ENCODE measurements at places on chromosomes 6 and 20. TPM values are rescaled to one million over a fixed set of nuclear protein-coding genes. Genes with fewer than 3 reads are reported as not detected.

The NMBR gene
- not detected for total RNA-seq

The PTCRA gene
- total RNA-seq = not detected

The PRSS35 gene
- 0.34 TPM for total RNA-seq

The DYNLT2 gene
- not detected for total RNA-seq

The ADGB gene
- 1.9 TPM for total RNA-seq

The PCIF1 gene
- 71.0 TPM for total RNA-seq

The IPCEF1 gene
- total RNA-seq = 3.1 TPM

The TREML2 gene
- total RNA-seq = not detected

The SMLR1 gene
- total RNA-seq = not detected

The SEMG1 gene
- total RNA-seq = not detected

The TMEM14A gene
- total RNA-seq = 43.2 TPM

- DNase-seq = no peak
Observed at GRCh38 chr6:128150376-128150775, 249.5 kb upstream of the THEMIS start.

GRCh38 chr6:24763578-24763977, 11.2 kb upstream of the GMNN start:
- no peak for DNase-seq

DNA sequence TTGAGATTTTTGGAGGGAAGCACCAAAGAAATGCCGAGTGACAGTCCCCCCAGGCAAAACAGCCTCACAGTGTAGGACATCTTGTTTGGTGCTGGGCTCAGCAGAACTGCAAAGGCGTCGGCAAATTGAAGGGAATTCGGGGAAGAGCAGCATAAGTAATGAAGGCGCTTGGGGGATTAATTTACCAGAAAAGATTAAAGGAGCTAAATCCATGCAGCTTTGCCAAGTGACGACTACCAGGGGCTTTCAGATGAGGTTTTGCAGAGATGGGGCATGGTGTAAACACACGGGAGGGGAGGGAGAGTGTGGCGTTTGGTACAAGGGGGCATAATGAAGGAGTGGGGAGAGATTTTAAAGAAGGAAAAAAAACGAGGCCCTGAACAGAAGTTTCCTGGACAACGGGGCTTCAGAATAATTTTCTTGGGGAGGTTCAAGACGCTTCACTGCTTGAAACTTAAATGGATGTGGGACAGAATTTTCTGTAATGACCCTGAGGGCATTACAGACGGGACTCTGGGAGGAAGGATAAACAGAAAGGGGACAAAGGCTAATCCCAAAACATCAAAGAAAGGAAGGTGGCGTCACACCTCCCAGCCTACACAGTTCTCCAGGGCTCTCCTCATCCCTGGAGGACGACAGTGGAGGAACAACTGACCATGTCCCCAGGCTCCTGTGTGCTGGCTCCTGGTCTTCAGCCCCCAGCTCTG, 45.4 kb upstream of the CDH22 start:
- DNase-seq = no peak

DNA sequence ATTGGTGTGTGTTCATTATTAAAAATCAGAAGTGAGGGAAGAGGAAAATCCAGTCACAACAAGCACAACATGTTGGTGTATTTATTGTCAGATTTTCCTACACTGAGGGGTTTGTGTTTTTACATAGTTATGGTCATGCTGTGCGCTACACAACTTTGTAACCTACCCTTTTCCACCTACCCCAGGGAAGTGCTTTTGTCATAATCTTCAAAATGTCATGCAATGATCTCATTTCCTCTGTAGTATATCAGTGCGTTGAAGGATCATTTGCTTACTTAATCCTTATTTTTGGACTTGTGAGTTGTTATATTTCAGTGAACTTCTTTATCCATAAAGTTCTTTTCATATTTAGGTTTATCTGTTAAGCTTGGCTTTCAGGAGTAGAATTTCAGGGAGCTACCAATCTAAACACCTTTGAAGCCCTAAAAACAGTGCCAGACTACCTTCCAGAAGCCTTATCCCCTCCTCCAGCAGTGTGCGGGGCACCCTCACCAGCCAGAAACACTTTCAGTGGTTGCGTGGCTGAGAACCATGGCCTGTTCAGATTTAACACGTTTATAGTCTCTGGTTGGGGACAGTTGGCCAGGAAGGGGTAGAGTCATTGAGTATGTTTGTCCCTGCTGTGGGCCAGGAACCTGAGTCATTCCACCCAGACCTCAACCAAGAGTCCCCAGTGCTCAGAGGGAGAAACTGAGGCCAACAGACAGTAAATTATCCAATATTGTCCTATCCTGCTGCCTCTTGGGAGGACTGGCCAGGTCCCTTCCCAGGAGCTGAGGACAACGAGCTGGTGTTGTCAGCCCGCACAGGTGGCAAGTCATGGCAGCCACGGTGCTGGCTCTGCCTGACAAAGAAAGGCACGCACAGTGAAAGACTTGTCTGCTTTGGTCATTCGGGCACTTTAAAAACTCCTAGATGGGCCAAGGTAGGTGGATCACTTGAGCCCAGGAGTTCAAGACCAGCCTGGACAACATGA, 40.3 kb downstream of the STK35 start:
- no peak for DNase-seq

GRCh38 chr6:105832313-105832761, 253.8 kb upstream of the PRDM1 start:
- DNase-seq = no peak

DNA sequence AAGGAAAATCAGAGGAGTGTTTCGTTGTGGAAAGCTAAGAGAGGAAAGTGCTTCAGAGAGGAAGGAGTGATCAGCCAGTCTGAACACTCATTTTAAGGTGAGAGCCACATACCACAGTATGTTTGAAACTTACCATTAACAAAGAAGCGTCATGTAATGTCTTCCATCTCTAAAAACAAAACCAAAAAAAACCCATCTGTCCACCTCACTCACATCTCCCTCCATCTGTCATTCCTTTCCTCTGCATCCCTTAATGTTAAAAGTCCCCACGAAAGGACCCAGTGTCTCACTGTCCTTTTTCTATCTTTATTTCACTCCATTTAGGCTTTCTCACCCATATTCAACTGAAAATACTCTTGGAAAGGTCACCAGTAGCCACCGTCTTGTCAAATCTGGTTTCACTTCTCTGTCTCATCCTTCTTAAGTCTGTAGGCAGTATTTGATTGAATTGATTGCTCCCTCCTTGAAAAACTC, 59.4 kb upstream of the GNRH2 start:
- DNase-seq = no peak

- DNase-seq = no peak
Observed at GRCh38 chr6:17015144-17015543, 86.7 kb upstream of the STMND1 start.

DNA sequence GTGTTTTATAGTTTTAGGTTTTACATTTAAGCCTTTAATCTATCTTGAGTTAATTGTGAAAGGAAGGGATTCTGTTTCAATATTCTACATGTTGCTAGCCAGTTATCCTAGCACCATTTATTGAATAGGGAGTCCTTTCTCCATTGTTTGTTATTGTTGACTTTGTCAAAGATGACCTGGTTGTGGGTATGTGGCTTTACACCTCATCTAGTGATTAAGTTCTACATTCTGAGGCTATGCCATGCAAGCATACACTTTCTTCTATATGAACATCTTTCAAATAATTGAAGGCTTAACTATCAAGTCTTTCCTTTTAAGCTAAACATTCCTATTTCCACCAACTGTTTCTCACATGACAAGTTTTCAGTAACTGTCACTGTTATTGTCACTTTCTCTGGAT, 46.1 kb downstream of the ME1 start:
- no peak for DNase-seq

GRCh38 chr20:44367746-44368145, 12.2 kb downstream of the HNF4A start:
- DNase-seq = no peak

DNA sequence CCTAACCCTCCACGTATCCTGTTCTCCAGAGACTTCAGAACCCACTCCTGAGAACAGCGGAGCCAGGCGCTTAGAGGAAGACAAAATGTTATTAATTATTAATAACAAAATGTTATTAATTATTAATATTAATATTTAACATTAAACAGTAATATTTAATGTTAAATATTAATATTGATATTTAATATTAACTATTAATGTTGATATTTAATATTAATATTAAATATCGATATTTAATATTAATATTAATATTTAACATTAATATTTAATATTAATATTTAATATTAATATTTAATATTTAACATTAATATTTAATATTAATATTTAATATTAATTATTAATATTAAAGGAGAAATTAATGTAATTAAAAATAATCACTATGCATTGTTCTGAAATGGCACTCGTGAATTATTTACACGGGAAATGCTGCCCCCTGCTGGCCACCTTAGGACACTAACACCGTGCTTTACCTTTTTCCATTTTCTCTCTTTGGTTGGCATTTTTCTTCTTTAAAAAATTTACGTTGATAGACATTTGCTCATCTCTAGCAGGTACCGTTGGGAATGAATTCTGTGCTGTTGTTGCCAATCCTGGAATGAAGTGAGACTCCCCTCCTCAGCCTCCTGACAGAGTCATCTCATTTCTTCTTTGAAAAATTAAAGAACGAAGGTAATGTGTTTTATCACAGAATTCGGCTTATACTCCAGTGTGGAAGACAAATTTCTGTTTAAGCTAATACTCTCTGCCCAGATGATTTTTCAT, 7.5 kb upstream of the GGTLC1 start:
- peak; percentile 52 for DNase-seq

GRCh38 chr20:8385247-8385646, 253.2 kb downstream of the PLCB1 start:
- no peak for DNase-seq

GRCh38 chr6:55397986-55398385, 70.7 kb downstream of the GFRAL start:
- no peak for DNase-seq

DNA sequence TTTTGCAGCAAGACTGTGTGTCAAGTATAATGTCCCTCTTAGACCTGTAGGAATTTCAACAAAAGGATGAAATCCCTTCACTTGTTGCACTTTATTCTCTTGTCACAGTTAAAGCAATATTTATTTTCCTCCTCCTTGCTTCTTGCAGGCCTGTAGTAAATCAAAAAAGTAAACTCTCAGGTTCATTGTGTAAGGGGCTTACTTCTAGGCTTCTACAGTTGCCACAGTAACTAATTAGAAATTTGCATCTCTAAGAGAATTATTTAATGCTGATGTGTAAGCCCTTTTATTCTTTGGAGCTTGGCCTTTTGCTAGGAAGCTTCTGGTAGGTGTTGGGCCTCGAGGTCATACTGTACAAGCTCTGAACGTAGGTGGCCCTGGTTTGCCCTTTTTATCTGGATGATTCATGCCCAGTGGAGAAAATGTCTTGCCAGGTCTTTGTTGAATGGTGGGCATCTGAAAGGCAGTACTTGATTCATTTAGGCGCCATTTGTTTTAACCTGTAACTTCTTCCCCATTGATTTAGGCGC, 47.4 kb upstream of the OLIG3 start:
- DNase-seq = no peak

- DNase-seq = no peak
Observed at GRCh38 chr6:6166064-6166463, 154.4 kb downstream of the F13A1 start.

GRCh38 chr6:14660806-14661579, 543.4 kb downstream of the CD83 start:
- DNase-seq = no peak

DNA sequence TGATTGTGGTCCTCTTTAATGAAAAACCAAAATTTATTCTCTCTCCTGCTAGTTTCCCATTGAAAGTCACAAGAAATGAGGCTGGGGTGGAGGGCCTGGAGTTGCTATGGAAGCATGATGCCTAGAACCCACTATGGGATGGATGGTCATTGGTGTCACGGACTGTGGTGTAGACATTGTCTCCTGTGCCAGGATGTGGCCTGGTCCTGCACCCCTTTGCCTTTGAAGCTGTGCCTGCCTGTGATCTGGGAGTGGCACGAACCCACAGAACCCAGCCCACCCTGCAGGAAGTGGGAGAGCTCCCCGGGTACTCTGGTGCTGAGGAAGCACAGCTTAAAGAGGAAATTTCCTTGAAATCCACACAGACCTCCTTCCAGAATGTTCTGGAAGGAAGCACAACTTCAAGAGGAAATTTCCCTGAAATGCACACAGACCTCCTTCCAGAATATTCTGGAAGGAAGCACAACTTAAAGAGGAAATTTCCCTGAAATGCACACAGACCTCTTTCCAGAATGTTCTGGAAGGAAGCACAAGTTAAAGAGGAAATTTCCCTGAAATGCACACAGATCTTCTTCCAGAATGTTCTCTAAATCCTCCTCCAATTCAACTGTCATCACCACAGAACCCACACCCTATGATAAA, 105.6 kb downstream of the CDH26 start:
- DNase-seq = no peak

- DNase-seq = no peak
Observed at GRCh38 chr6:134405386-134406087, 87.6 kb upstream of the SGK1 start.

- DNase-seq = no peak
Observed at GRCh38 chr6:157430834-157431233, 49.8 kb downstream of the ZDHHC14 start.

DNA sequence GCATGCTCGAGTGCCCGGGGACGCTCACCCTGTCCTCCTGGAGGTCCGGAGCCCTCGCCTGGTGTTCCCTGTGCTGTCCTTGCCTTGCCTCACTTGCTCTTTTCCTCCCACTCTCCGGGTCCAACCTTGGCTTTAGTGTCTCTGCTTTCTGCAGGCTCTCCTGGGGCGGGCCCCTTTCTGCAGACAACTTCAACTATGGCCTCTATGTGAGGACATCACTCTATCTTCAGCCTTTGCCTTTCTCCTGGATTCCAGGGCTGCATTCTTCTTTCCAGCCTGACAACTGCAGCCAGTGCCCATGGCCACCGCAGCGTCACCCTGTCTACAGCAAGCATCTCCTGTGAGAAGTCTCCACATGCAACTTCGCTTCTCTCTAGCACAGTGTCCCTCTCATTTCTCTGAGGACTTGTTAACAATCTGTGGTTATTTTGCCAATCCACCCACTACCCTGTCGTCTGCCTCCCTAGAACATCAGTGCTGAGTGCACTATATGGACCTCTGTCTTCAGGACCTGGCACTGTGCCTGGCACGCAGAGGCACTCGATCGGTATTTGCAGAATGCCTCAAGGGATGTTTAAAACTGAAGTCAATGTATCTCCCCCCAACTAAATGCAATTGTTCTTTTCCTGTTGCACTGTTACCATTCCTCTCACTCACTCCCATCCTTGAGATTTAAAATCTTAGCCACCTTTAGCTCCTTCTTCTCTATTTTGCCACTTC, 35.9 kb downstream of the FOXC1 start:
- no peak for DNase-seq

GRCh38 chr6:21359926-21360325, 233.6 kb upstream of the SOX4 start:
- no peak for DNase-seq

All from uterus (tissue), 4 donors.